ENCODE measurements at places on chromosomes 4 and X. TPM values are rescaled to one million over a fixed set of nuclear protein-coding genes. Genes with fewer than 3 reads are reported as not detected.

Gene ENPEP
- not detected for total RNA-seq

Gene L1CAM
- total RNA-seq: 0.05 TPM

Gene DGKK
- total RNA-seq: not detected

Gene ADRA2C
- total RNA-seq: not detected

Gene EVC2
- total RNA-seq: 2.5 TPM

Gene GSX2
- total RNA-seq: not detected

Gene APEX2
- 17.7 TPM for total RNA-seq

Gene APLN
- total RNA-seq: 583 TPM

Gene OCRL
- total RNA-seq: 9.3 TPM

Gene XAGE2
- not detected for total RNA-seq

Gene SLC6A14
- total RNA-seq: not detected

Gene TNIP3
- total RNA-seq: 2.7 TPM

Measured in mammary microvascular endothelial cell (primary cell).